ENCODE measurements at places on chromosomes 5 and 9. TPM values are rescaled to one million over a fixed set of nuclear protein-coding genes. Genes with fewer than 3 reads are reported as not detected.

GRCh38 chr5:148799737-148800527, 26.5 kb upstream of the ADRB2 start:
- no peak for DNase-seq

Gene PHYHD1
- 46.1 TPM for total RNA-seq

Gene SCGB3A2
- total RNA-seq = not detected

GRCh38 chr9:38059233-38059936, 9.6 kb downstream of the SHB start:
- no peak for DNase-seq

DNA sequence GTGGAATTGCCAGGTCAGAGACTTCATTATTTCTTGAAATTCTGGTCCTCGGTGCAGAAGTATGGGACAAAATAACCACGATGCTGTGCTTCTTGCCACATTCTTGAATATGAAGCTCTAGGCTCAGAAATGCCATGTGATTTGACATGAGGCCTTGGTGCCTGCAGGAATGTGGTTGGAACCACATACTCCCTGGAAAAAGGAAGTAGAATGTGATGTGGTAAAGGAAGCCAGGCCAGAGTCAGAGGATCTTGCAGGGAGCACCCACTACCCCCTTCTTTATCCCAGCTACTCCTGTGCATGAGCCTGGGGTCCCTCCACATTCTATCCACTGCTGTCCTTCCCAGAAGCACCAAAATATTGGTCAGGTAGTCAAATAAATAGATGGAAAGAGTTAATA, 80.9 kb downstream of the FOXD1 start:
- no peak for DNase-seq

- peak; percentile 6 for DNase-seq
These were observed 107.1 kb upstream of the LMX1B start for GRCh38 chr9:126506361-126507317.

DNA sequence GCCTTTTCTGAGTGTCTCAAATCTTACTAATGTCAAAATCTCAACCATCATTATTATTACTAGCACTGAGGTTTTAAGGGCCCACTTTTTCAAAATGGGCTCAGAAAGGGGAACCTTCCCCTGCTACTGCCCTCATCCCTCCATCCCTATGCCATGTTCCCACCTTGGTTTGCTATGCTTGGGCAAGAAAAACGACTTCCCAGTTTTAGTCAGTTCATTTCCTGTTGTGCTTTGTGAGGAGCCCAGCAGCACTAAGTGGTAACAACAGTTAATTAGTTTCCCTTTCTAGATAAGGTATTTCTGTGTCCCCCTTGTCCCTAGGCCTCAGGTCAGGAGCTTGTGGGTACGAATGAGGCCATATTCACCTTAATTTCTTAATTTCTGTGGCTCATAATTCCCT, 595.2 kb downstream of the RAB3C start:
- DNase-seq = no peak

DNA sequence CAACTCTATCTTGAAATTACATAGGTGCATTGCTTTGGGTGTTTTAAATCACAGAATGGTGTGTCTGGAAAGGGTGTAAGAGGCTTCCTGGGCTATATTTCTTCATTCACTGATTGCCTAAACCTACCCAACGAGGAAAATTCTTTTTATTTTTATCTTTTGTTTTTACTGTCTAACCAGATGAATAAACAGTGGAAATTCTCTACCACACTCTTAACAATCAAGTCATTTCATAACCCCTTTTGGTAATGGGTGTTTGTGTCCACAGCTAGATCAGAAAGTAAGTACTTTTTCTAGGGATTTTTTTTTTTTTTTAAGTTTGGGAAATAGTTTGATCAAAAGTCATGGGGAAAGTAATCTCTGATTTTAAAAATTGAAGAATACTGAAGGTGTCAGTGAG, 27.6 kb upstream of the C5orf47 start:
- no peak for DNase-seq

DNA sequence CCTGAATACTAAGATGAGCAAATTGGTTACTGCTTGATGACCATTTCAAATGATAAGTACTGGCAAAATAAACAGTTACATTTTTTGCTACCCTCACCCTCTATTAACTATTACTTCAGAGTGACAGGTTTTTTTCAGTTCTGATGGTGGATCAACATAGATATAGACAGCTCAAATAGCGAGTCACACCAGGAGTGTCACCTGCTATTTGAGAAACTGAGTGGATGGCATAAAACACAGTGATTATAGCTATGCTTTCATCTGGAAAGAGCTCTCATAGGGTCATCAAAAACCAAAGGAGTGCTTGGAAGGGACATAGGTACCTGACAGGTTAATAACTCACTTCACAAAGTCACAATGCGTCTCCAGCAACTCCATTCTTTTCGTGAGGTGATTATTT, 244.5 kb upstream of the C9orf72 start:
- DNase-seq = no peak

DNA sequence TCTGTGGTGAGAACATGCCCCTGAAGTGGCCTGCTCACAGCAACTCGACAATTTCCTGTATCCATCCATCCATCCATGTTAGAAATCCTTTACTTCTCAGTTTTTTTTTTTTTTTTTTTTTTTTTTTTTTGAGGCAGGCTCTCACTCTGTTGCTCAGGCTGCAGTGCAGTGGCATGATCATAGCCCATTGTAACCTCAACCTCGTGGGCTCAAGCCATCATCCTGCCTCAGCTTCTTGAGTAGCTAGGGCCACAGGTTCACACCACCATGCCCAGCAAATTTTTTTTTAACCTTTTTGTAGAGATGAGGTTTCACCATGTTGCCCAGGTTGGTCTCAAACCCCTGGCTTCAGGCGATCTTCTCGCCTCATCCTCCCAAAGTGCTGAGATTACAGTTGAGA, 259.1 kb downstream of the ARHGAP26 start:
- DNase-seq = no peak

GRCh38 chr5:97553604-97554452, 370.8 kb upstream of the RIOK2 start:
- DNase-seq = no peak

Gene PRRC2B
- 199 TPM for total RNA-seq

- DNase-seq = no peak
These were observed 87.9 kb upstream of the SLC24A2 start for GRCh38 chr9:19876569-19877316.

Gene FCHO2
- total RNA-seq = 10.7 TPM

Gene INSL6
- total RNA-seq = not detected

Gene EPB41L4A
- 9.4 TPM for total RNA-seq

DNA sequence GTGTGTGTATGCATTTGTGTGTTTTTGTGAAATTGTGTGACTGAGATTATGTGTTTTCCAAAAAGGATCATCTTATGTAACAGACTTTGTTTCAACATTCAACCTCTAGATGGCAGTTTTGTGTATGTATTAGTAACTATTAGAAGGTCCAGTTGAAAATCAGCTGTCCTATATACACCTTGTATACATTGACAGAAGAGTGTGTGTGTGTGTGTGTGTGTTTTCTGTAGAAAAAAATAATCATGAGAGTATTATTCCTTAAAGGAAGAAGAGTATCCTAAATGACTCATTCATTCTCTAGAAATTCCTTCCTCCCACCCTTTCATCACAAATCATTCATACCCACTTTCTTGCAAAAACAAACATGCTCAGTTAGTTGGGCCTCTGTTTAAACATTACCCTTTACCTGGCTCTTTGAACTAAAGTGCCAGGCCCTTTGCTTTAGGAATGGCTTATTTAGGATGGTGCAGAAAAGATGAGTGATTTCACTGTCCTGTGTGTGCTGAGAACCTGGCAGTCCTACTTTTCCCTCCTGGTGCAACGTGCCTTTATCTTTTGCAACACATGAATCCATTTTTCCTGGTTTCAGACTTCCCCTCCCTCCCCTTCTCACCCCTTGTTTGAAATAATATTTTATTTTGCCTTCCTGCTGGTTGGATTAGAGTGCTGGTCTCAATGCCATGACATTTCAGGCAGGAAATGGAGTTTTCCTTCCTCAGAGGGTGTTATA, 152.2 kb downstream of the ARHGAP26 start:
- no peak for DNase-seq

- no peak for DNase-seq
These were observed 172.8 kb downstream of the CARTPT start for GRCh38 chr5:71891856-71892255.

Gene ETF1
- total RNA-seq = 28.2 TPM

DNA sequence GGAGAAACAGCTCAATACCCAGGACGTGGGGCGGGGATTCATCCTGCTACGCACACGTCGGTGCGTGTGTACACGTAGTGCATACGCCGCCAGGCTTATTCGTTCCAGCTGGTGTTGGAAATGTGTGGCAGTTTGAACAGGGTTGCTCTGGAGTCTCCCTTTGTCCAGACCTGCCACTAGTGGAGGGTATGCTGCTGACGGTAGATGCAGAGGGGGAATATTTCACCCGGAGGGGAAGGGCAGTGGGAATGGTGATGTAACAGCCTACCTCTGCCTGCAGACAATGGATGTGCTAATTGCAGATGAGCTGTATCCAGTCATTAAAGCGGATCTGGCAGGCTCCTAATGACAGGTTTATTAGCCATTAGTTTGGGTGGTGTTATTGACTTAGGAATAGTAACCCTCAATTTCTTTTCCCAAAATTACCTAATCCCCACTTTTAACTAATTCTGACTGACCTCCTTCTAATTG, 142.7 kb downstream of the PAX5 start:
- no peak for DNase-seq

Gene RAD1
- total RNA-seq = 2.0 TPM

GRCh38 chr9:24293386-24293785, 252.3 kb downstream of the IZUMO3 start:
- DNase-seq = no peak

Gene TSPAN17
- total RNA-seq = 32.7 TPM

- no peak for DNase-seq
These were observed 63.9 kb downstream of the C9orf152 start for GRCh38 chr9:110143950-110144545.

GRCh38 chr5:178385496-178385890, 152.9 kb upstream of the PHYKPL start:
- DNase-seq = no peak

DNA sequence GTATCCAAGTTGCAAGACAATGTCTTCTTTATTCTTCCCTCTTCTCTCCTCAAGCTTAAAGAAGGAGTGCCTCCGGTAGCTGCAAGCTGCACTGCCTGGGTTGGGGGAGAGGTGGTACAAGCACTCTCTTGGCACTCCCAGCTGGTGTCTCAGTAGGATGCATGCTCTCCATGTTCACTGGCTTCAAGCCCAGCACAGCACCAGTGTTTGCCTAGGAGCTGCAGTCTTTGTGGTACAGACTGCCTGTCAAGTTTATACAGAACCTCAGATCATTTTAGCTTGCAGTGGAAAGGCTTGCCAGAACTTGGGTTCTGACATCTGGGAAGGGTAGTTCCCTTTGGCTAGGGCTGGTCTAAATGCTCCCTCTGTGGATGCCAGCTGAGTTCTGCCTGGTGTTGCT, 505.6 kb downstream of the MAN2A1 start:
- DNase-seq = no peak

GRCh38 chr9:108784998-108785397, 70.8 kb downstream of the ACTL7B start:
- DNase-seq = no peak

DNA sequence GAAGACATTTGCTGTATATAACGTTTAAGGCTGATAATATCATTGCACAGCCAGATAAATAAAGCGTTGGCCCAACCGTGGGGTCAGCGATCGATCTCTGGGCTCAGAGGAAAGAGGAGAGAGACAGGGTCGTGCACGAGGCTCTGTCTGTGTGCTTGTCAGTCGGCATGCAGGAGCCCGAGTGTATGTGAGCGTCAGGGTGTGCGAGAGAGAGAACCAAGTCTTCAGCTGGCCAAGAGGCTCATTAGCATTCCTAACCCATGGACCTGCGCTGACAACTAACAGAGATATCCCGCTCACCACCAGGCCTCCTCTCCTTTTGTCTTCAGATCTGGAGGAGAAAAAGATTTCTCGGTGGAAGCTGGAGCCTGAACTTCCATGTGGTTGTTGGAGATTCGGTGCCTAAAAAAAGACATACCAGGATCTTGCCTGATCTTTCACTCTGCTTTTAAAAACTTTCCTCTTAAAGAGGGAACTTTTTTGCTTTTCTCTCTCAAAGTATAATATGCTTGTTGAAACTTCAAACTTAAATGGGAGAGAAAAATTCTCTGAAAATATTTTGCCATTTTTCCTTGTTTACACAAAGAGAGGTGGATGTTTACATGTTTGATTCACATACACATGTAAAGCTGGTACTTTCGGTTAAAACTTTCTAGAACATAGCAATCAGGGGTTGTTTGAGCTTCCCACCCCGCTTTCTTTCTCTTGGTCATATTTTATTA, 16.5 kb downstream of the NR2F1 start:
- DNase-seq = no peak

DNA sequence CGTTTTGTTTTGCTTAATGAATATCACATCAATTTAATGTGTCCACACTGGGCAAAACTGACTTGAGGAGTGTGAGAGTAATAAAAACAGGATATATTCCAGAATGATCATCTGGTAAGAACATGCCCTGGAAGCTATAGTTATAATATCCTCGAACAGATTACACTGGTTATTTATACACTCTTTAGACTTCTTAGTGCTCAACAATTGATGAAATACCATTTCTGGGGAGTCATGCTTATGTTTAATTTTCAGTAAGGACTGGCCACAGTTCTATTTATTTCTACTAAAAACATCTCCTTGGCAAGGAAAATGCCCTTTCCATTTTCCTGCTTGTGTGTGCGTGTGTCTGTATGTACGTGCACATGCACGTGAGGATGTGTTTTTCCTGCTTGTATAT, 205.0 kb downstream of the TRIO start:
- DNase-seq = no peak

- DNase-seq = no peak
These were observed 28.9 kb downstream of the CDH9 start for GRCh38 chr5:27009540-27009915.

Gene KCNV2
- total RNA-seq = not detected

GRCh38 chr9:133355881-133356357, 368 bp downstream of the SURF1 start:
- DNase-seq = no peak

GRCh38 chr5:124732428-124733328, 13.8 kb downstream of the ZNF608 start:
- no peak for DNase-seq

DNA sequence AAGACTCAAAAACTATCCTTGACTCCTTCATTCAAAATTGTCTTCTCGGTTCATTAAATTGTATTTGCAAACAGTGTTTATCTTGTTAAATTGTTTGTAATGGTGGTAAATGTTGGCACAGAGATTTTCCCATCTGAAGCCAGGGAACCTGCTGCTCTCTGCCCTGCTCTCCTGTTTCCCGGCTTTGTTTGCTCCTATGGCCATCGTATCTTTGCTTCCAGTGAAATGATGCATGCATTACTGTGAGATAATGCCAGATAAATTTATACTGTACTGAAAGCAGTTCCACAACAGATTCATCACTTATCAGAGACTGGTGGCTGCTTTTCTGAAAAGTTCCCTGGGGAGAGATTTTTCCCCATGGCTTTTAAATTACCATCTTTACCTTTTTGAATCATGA, 81.4 kb downstream of the CD180 start:
- DNase-seq = no peak

GRCh38 chr9:1053986-1054425, 3.8 kb downstream of the DMRT2 start:
- DNase-seq = no peak

All from ascending aorta (tissue), 2 donors.